ENCODE measurements at places on chromosomes 16 and 17.

GRCh38 chr17:80785477-80786178, 206.0 kb upstream of the CHMP6 start:
- DNase-seq = no peak

DNA sequence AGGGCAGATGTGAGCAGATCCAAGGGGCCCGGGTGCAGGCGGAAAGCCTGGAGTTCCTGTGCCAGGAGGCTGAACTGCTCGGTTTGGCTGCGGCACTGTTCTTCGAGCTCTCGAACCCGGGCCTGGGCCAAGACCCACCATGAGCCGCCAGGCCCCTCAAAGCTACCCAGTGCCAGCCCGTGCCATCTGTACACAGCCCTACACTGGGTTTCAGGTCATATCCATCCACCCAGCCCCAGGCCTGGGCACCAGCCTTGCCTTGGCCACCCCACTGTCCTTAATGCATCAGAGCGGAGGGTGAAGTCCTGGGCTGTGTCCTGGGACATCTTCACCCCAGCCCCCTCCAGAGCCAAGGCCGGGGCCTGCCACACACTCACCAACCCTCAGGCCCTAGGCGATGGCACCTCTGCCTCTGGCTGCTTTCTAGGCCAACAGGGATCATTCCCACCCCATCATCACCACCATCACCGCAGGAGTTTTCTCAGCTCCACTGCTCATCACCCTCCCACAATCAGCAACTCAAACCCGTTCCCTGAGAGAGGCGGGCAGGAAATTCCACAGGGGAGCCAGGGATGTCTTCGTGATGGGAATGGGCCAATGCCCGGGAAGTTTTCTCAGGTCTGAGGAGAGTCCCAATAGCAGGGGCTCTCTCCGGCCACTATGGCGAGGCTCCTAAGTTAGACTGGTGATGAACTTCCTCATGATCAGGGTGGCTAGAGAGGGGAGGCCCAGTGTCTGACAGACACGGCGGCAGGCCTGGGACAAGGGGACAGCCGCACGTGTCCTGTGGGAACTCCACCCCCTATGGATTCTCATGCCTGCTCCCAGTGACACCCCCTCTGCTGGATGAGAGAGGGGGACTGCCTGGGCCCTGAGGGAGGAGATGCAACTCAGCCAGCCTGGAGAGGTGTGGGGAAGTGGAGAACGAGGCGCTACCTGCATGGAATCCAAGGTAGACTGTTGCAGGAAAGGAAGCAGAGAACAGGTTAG, 9.1 kb downstream of the TSPOAP1 start:
- DNase-seq = no peak

- no peak for DNase-seq
Measured at GRCh38 chr17:66893863-66894262, 58.9 kb downstream of the CACNG5 start.

DNA sequence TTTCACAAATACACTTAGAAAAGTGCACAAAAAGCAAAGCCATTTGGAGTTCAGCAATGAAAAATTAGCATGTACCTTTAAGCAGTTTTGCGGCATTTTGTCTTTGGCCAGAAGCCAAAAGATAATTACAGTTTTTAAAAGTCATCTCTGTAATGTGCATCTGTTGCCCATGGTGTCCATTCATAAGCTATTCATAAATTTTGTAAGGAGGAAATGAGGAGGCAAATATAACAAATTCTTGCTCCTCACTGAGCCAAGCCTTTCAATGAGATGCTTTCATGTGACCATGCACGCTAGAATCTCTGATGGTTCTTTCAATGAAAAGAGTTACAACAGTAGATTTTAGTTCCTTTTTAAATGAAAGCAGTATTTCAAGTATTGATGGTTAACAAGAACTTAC, 247.1 kb upstream of the MON1B start:
- DNase-seq = no peak

GRCh38 chr17:36808180-36808661, 129.1 kb upstream of the LHX1 start:
- DNase-seq = no peak

DNA sequence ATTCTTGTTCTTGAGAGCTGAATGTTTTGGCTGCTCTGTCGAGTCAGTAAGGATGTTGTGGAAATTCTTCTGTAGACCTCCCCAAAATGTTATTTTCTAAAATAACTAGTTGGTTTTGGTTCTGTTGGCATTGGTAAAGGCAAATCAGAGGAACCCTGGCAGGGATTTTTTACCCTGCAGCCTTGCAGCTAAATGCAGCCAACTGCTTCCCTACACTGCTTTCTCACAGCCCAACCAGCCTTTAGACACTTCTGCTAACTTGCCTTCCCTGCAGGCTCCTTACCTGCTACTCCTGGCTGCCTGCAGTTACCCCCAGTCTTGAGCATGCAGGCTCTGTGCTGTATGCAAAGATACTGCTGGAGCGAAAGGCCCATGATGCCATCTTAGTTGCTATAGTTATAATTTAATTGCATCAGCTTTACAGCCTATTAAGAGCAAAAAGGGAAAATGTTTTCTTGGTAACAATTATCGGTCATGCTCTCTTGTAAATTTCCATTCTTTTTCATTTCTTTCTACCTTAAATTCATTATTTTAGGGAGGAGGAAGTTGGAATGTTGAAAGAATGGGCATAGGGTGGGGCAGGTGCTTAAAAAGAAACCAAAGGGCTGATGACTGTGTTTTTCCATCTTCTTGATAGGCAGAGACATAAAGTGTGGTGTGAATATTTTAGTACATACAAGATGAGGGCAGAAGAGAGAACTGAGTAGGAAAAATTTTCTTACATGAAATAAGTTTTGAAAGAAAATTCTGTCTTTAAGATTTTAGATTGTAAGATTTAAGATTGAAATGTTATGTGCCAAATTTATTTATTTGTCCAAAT, 20.0 kb downstream of the NUP93 start:
- DNase-seq = no peak

All from CD4-positive, alpha-beta T cell (primary cell).